MV-4-11 (cell line): ENCODE measurements at places on chromosomes 16 and 17.

- no peak for DNase-seq
Observed at GRCh38 chr17:44995436-44996001, 27.4 kb upstream of the C1QL1 start.

- DNase-seq: no peak
Observed at GRCh38 chr17:69336996-69337395, 10.1 kb upstream of the ABCA5 start.

DNA sequence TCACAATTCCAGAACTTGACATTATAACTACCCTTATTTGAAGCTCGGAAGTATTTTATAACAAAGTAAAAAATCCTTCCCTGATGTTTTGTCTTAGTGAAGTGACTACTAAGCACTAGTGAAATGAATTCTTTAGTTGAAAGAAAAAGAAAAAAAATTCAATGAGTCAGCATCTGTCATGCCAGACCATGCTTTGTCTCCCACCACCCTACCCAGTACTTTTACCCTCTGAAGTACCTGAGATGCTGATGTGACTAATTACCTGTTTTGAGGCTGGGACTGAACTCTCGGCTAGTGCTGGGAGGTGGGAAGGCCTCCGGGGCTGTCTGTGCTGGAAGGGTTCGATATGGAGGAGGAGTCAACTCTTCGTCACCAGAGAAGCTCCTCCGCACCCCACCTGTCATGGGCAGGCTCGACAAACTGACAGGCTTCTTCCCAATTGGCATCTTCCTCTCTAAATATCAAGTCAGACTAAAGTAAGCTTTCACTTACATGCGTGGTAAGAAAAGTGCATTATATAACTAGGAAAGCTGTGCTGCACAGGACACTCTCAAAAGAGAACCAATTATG lies 19.6 kb downstream of the NME2 start:
- DNase-seq: no peak

DNA sequence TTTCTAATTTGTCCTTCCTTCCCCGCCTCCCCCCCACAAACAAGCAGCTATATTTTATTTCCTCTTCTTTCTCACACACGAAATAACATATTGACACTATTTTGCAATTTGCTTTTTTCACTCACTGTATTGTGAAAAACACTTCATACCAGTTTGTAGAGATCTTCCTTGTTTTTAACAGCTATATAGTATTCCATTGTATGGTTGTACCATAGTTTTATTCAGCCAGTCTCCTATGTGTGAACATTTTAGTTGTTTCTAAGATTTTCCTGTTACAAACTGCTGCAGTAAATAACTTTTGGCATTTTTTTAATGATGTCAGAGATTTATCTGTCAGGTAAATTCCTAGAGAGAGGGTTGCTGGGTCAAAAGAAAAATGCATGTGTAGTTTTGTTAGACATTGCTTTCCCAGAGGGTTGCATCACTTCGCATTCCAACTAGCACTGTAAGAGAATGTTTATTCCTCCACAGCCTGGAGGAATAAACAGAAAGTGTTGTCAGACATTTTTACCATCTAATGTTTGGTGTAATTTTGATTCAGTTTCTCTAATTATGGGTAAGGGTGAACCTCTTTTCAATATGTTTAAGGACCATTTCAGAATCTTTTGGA lies 101.2 kb downstream of the MRTFB start:
- no peak for DNase-seq

- DNase-seq: peak; percentile 64
Observed at GRCh38 chr17:64091116-64091515, 38.8 kb downstream of the ERN1 start.

DNA sequence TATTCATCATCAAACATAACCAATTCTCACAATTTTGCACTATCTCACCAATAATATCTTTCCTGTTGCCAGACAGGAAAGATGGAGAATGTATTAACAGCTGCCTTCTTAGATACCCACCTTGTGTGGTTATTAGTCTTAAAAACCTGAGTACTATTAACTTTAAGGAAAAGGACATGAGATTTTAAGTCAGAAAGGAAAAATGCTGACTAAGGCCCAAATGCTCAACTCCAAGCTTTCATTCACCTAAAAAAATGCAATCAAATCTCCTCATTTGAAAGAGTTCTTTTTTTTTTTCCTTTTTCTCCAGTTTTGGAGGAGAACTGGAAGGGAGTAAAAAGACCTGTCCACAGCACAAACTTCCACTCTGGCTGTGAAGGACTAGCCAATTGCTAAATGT lies 61.3 kb upstream of the PHOSPHO1 start:
- no peak for DNase-seq

DNA sequence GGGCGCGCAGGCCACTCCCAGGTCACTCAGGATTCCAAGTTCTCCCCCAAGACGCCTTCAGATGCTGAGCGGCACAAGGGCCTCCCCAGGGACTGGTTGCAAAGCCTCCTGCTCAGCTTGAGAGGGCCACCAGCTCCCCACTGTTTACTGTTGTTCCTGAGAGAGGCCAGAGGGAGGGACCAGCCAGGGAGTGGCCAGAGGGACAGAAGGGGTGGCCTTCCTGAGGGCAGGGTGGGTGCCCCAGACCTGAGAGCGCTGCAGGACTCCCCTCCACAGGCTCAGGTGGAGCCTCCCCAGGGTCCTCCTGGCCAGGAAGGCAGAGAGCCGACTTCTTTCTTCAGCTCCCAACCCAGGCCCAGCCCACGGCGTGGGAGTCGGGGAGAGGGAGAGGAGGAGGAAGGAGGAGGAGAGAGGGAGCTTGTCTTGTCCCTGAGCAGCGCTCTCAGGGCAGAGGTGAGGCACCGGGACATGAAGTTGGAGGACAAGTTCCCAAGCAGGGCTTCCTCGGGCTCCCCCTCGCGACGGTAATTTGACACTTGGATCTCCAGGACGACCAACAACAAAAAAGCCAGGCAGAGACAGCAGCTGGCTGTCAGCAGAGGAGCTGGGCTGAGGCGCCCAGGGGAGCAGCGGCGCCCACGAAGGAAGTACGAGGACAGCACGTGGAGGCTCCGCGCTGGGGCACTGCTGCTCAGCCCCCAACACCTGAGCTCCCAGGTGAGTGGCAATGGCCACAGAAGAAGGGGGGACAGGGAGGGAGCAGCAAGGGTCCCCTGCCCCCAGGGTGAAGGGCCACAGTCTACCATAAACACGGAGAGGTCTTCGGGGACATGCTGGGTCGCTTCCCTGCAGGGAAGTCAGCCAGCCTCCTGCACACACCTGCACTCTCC lies 497 bp downstream of the SMIM5 start:
- DNase-seq: peak; percentile 84

DNA sequence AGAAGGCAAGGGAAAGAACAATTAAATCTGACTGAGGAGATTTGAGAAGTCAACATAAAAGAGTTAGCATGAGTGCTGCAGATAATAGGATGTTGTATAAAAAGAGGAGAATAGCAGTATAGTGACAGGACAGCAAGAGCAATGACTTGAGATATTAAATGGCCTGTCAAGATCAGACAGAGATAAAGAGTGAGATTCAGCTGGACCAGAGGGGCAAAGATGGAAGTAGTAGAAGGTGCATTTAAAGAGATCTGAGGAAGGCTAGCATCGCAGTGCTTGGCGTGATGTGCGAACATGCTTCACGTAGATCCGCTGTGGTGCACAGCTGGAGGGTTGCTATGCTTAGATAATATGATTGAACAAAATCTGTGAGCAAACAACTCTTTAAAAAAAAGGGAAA lies 1422.6 kb upstream of the CDH8 start:
- no peak for DNase-seq

- no peak for DNase-seq
Observed at GRCh38 chr16:89355007-89355406, 135.4 kb downstream of the ANKRD11 start.

GRCh38 chr16:4273858-4274311 lies 1.1 kb upstream of the TFAP4 start:
- no peak for DNase-seq

GRCh38 chr16:68230956-68231355 lies 5.0 kb downstream of the ESRP2 start:
- no peak for DNase-seq

DNA sequence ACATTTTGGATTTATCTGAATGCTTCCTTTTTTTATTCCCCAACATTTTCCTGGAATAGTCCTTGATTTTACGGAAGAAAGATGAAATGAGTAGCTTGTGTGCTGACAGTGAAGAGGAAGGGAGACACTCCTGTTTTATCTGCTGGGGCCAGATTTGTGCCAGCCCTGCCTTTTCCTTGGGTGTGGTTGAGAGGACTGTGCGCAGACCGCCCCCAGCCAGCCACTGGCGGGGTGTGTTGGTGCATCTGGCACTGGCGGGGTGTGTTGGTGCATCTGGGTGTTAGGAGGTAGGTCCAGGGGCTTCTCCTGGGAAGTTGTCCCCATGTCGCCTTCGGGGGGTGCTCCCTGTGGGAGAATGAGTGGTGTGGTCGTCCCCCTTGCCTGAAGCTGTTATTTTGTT lies 39.5 kb downstream of the RAP1GAP2 start:
- DNase-seq: no peak

DNA sequence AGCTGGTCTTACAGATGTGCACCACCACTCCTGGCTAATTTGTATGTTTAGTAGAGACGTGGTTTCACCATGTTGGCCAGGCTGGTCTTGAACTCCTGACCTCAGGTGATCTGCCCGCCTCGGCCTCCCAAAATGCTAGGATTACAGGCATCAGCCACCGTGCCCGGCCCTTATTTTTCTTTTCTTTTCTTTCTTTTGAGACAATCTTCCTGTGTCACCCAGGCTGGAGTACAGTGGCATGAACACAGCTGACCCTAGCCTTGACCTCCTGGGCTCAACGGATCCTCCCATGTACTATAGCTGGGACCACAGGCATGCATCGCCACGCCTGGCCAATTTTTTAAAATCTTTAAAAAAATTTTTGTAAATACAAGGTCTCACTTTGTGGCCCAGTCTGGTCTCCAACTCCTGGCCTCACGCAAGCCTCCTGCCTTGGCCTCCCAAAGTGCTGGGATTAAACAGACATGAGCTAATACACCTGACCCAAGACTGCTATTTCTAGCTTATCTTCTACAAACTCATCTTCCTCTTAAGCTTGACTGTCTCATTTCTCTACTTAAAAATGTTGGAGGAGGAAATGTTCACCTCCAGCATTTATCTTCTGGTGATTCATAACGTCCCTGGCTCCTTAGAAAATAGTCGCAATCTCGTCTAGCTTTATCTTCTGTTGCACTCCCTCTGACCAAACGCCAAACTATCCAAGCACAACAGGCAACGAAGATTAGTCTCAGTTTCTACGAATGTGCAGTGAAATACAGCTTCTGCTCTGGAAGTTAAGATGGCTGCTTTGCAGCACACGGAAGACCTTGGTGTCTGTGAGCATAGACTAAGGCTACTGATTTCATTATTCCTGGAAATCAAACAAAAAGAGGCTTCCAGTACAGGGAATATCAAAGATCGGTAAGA lies 8.2 kb upstream of the TMEM94 start:
- DNase-seq: no peak

DNA sequence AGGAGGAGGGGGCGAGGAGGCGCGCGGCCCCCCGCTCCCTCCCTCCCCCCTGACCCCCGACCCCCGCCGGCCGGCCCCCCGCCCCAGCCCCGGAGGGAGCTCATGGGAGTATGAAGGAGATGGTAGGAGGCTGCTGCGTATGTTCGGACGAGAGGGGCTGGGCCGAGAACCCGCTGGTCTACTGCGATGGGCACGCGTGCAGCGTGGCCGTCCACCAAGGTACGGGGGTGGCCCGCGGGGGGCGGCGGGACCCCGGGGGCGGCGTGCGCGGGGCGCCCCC lies 390 bp downstream of the MLLT6 start:
- no peak for DNase-seq

- DNase-seq: no peak
Observed at GRCh38 chr16:14472357-14472756, 157.7 kb downstream of the PARN start.

- DNase-seq: no peak
Observed at GRCh38 chr16:800834-801511, 439 bp upstream of the GNG13 start.

DNA sequence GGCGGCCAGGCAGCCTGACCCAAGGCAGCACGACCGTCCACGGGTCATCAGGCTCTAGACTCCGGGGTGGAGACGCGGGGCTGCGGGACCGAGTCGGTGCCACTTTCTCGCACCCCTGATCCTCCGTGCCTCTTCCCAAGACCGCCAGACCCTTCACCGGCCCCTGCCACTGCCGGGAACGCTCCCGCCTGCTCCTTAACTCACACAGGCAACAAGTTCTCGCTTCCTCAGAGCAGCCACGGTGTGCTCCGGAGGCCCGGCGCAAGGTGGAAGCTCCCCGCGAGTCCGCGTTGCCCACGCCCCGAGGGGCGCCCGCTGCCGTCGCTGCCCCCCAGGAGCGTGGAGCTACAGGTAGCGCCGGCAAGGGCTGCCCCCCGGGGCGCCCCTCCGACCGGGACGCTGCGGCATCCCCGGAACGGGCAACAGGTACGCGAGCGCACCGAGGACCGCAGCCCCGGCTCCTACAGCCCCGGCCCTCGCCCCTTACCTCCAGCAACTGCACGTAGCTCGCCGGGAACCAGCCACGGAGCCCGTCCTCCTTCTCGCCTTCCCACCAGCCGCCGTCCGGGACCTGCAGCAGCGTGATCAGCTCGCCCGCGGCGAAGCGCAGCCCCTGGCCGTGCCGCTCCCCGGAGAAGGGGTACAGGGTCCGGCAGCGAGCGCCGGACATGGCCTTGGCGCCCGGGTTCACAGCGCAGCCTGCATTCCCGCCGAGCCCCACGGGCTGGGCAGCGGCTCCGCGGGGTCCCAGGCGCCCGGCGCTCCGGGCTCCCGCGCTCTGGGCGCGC lies 491 bp downstream of the GAS7 start:
- DNase-seq: no peak

DNA sequence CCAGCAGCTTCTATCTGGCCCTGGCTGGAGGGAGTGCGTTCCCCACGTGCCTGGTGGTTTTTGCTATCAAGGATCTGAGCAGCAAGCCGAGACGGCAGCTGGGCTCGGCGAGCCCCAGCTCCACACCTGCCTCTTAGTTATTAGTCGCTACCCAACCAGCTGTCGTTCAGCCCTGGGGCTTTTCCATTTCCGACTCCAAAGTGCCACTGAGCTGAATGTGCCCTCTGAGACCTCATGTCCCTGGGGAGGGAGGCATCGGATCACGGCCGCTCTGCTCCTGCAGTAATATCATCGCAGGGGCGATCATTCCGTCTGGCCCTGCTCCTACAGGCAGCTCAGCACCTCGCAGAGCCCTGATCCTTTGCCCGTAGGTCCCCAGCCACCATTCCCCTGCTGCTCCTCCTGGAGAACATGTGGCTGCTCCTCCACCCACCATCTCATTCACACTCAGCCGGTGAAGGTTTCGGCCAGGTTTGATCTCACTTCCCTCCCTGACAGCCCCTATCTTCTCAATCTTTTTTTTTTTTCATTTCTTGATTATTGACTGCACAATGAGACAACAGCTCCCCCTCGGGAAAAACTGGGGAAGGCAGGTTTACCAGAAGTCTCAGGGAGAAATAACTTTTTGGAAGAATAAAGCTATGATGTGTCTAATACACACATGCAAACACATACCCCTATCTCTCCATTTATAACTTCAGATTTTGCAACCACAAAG lies 86.7 kb downstream of the ZFHX3 start:
- no peak for DNase-seq

GRCh38 chr17:67818110-67819002 lies 6.9 kb upstream of the BPTF start:
- DNase-seq: peak; percentile 26
